ENCODE measurements at places on chromosomes 7 and 10.

- no peak for DNase-seq
These were observed 193.5 kb upstream of the SP8 start for GRCh38 chr7:20980232-20980631.

DNA sequence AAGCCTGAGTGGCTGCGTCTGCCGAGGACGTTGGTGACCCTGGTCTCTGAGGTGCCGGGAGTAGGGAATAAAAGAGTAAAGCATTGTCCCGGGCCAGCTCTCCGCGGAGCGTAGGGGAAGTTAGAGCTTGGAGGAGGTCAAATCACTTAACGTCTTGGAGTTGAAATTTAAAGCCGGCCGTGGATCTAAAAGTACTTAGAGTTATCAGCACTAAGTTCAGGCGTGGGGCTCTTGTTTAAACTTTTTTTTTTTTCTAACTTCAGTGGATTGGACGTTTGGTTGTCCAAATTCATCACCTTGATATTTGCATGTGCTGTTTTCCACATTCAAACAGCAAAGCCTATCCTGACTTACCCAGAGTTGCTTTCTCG, 700 bp downstream of the NIPSNAP2 start:
- no peak for DNase-seq

DNA sequence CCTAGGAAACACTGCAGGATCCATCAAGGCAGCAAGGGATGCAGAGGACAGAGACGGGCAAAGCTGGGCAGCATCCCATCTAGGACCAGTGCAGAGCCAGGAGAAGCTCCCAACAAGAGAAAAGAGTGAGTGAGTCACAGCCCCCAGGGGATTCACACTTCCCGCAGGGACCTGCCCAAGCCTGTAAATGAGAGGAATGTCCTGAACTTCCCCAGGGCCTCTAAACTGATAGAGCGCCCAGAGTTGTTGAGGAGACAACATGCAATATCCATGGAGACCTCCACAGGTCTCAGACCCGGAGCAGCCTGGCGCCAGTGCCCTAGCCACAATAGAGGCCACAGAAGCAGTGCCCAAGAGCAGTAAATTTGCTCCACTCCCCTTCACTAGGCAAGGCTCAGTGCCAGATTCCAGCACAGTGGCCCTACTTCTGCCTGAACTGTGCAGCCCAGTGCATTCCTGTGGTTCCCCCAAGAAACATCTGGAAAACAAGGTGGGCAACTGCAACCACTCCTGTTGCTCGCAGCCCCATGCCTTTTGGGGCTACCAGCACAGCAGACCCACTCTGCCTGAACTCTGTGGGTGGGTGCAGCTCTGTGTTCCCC, 567.5 kb downstream of the POM121L12 start:
- DNase-seq = no peak

GRCh38 chr10:124248056-124249045, 155.0 kb upstream of the CHST15 start:
- DNase-seq = no peak

DNA sequence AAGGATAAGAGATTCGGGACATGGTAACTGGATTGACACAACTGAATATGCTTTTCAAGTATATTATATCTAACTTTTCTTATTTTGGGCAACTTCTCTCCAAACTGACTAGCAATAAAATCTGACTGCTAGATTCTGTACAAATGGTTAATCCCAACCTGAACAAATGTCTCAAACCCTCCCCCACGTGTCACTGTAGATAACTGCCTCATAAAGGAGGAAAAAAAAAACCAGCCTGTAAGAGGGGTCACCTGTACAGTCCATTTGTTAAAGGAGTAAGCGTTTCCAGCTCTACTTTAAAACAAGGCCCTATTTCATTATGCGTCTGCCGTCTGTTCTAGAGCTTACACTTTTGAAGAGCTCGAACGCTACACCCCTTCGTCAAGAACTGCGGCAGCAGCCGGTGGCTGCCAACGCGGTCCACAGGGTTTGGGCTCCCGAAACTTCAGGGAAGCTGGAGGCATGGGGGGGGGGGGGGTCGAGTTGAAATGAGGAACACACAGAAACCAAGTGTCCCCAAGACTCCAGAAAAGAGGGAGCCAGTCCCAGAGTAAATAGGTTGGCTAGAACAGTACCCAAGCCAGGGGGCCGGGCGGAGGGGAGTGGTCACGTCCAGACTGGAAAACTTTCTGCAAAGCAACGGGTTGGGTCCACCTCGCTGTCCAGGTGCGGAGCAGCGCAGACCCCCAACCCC, 492 bp downstream of the COG5 start:
- DNase-seq = no peak

GRCh38 chr10:71427246-71427645, 30.5 kb downstream of the CDH23 start:
- no peak for DNase-seq

DNA sequence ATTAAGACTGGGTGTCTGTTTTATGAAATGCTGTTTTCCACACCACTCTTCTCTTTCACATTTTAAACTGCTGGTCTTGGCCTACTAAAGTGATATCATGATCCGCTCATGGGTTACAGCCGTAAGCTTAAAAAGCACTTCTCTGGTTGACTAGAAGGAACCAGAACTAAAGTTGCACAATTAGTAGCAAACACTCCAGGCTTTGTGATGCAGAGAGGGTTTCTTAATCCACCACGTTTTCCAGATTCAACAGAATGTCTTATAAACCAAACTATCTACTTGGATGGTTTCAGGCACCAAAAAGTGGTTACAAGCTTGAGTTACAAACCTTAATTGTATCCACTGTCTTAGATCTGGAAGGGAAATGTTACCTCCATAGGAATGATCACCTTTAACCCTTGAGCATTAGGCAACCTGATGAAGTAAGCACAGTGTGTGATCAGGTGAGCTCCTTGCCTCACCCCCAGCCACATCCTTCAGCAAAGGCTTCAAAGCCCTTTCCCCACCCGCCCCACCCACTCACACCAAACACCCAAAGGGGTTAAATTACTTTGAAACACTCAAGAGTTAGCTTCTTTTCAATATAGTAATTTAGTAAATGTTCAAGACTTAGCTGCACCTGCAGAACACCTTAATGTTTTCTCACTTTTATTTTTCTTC, 3.5 kb downstream of the ELMO1 start:
- DNase-seq = no peak

- DNase-seq = no peak
These were observed 45.0 kb upstream of the FOXL3 start for GRCh38 chr7:244974-245373.

- no peak for DNase-seq
These were observed 473.6 kb downstream of the PARD3 start for GRCh38 chr10:34341473-34341872.

GRCh38 chr7:151091988-151092387, 5.7 kb downstream of the AGAP3 start:
- no peak for DNase-seq

DNA sequence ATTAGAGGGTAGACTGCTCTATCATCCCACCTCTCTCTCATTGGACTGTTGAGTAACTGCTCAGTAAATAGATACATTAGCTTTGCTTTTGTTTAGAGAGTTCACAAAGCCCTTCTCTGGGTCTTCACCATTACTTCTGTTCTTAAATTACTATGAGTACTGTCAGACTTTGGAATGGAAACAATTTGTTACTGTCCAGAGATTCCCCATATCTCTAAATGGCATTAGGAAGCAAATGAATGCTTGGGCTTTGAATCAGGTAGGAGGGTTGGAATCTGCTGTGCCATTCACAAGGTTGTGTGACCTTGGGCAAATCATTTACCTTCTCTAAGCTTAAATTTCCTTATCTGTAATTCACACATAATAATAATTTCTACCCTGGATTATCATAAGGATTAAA, 541.0 kb upstream of the FZD8 start:
- no peak for DNase-seq

DNA sequence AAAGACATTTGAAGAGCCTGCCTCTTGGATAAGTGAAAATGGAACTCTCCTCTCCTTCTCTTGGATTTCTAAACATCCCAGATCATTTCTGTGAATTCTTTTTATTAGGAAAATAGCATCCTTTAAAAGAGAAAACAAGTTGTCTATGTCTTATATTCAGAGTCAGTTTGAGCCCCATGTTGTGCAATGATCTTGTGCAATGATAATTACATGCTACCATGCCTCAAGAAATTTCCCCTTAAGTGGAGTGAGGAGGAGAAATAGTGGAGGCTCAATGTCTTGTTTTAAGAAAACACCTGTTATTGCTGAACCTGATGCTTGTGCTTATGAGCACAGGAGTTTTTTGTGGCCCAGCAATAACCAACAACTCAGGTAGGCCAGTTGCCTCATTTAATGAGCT, 103.6 kb downstream of the NPSR1 start:
- DNase-seq = no peak

Data from stimulated activated CD4-positive, alpha-beta T cell treated with anti-CD3 and anti-CD28 coated beads, TNF-alpha, amount 100 ng/mL, for 24 hours (primary cell).